ENCODE measurements at places on chromosomes 3 and 15. TPM values are rescaled to one million over a fixed set of nuclear protein-coding genes. Genes with fewer than 3 reads are reported as not detected.
A peak's percentile ranks its signal among the peaks of the same experiment; 100 is the strongest.

DNA sequence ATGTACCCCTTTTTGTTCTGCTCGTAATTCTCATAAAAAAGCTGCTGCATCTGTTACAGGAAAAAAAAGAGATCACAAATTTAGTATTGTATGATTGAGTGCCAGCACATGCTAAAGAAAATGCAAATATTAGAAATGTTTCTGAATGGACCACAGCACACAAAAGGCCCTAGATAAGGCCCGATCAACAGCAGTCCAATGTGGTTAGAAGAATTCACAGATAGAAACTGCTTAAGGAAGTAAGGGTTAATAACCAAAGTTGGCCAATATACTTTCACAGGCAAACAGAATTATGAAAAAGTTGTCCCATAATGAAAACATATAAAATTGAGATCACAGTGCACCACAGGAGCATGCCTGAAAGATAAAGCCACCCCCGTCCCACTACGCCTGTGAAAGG, 72.9 kb downstream of the CHSY1 start:
- no peak for DNase-seq

DNA sequence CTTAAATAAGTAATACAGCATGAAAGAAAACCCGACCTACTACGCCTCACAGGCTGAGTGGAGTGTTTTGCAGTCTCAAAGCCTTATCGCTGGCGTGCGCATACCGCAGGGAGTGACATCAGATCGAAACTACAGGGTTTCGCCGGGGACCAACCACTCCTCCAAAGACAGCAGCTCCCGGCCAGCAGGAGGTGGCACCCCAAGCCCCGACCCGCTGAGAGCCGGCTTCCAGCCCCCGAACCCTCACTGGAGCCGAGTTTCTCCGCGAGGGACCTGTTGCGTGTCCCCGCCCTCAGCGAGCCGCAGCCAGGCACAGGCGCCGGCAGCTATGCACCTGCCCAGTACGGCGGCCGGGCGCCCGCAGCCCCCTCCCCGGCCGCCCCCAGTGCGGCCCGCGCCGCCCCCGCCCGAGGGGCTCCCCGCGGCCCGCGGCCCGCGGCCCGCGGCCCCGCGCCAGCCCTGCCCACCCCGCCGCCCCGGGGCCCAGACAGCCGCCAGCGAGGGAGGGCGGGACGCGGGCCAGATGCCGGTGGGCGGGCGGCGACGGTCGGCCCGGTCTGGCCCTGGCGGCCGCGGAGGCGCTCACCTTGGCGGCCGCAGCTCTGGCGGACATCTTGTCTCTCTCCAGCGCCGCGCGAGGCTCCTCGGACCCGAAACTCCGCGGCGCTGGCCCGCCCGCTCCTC, 710 bp downstream of the TJP1 start:
- peak; percentile 53 for DNase-seq

The FBLN2 gene
- 4.9 TPM for total RNA-seq

The TMC3 gene
- total RNA-seq = not detected

The GPR149 gene
- total RNA-seq = not detected

The STAB1 gene
- total RNA-seq = 0.16 TPM

Measured in neural crest cell (in vitro differentiated cells).